ENCODE measurements at places on chromosomes 11 and 22.

DNA sequence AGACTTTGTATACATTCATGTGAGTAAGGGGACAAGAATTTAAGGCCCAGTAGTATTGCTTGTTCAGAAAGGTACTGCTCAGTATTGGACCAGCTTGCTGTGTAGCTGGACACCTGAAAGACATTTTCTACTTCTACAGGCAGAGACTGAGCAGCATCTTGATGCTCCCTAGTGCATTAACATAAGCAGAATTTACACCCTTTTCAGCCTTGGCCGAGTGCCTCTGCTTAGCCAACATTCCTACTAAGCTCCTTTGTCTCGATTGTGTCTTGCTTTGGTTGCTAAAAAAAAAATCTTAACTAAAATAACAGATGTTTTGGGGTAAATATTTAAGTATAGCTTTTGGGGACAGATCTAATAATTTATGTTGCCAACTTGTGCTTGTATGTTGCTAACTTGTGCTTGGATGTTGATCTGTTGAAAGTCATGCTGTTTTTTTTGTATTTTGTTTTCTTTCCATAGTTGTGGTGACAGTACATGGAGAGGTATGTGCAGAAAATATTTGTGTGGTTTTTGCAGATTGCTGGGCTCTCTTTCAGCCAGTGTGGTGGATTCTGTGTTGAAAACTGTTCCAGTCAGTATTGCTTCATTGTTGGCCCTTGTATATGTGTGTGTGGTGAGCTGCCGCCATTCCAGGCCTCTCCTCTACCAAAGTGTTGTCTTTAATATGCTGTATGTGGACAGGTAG, 3.7 kb downstream of the PTS start:
- no peak for DNase-seq

DNA sequence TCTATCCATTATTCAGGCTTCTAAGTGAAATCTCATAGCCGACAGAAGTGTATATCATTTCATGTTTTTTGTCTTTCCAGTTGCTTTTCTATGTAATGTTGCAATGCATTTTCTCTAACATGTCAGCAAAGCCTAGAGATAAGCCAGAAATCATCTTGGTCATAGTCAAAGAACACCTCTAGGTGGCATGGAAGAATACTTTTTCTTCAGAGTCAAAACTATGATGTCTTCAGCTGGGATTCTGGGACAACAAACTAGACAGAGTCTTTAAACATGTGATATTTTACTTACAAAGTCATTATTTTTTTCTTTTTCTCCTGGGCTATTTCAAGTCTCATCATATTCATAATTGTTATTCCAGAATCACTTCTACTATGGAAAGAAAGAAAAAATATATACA, 4.4 kb downstream of the GAS2 start:
- DNase-seq = no peak

GRCh38 chr11:132788816-132789325, 743.4 kb downstream of the OPCML start:
- no peak for DNase-seq

DNA sequence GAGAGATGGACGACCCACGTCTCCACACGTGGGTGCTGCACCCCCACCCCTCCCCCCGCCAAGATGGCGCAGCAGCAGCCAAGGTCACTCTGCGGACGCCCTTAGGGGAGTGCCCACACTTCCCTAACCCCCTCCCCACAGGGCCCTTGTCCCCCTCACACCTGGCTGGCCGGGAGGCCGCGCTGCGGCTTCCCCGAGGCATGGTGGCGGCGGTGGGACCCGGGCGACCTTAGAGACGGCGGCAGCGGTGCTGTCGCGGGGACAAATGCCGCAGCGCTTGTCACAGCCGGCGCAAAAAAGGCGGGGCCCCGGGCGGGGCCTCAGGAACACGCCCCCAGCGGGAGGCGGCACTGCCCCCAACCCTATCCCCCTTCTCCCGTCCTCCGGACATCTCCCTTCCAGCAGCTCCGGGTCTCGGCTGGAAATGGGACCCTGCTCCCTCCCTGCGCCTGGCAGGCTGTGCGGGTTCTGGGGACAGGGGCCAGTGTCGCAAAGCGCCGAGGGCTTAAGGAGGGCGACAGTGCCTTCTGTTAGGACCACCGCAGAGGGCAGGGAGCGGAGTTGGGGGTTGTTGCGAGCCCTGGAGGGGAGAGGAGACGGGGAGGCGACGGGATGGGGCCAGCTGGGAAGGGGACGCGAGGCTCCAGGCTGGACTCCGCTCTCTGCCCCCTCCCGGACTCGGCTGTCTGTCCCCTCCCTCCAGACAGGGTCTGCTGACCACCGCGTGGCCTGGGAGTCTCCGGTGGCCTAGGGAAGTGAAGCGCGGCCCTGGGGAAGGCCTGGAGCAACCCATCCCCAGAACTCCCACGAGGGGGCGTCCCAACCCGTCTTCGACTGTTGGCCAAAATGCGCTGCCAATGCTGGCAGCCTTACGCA, at the start of gene CHCHD10:
Gene CHCHD10 (minus strand): TSS at position 300 of the 876 bp plus-strand sequence. CDS start 98 bp downstream, at position 202.
- DNase-seq = peak; percentile 83

DNA sequence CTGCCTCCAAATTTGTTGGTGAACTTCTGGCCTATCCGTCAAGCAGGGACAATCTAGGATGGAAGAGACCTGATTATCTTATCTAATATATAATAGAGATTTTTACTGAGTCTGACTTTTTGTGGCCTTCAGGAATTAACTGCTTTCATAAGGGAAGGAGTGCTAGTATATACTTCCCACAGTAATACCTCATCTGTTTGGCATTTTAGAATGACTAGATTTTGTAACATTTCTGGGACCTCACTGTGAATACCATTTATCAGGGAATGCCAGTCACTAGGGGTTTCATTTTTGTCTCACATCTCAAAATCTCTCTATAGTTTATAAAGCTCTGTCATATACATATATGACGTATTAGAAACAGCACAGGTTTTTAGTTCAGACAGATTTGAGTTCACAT, 114.3 kb downstream of the INSC start:
- no peak for DNase-seq

DNA sequence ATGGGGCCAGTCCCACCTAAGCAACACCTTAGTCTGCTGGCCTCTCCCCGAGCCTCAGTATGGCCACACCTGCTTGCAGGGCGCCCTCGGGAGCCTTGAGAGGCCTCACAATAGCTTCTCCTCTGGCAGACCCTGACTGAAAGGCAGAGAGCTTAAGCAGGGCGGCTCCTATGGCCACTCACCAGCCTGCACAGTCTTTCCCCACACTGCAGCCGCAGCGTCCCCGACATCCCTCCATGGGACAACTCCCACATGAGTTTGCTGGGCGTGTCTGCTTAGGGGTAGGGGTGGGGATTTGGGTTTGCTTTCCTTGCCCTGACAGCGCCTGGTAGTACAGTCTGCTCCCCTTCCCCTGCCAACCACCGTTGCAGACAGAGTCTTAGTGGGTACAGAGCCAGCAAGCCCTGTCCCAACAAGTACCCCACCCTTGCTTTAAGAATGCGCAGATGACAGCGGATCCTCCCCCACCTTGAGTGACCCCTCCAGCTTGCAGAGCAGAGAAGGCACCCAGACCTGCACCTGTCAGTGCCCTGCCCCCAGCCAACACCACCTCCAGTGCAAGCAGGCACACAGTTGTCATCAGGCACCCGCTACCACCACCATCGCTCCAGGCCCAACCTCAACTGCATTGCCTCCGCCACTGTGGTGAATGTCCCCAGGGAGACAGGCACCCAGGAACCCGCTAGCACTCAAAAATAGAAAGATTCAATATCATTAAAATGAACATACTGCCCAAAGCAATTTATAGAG, 413.8 kb upstream of the ARHGAP42 start:
- DNase-seq = no peak

DNA sequence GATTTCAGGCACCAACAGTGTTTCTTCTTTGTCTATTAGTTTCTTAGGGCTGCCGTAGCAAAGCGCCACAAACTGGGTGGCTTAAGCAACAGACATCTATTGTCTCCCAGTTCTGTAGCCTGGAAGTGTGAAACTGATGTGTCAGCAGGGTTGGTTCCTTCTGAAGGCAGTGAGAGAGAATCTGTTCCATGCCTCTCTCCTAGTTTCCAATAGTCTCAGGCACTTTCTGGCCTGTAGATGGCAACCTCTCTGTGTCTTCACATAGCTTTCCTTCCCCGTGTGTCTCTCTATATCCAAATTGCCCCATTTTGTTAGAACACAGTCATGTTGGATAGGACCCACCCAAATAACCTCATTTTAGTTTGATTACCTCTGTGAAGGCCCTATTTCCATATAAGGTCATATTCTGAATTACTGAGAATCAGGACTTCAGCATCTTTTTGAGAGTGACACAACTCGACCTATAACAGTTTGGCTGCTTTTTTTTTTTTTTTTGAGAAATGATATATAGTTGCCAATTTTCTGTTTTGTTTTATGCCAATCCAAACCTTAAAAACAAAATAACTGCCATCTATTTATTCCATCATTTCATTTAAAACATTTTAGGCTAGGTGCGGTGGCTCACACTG, 108.2 kb downstream of the SLC36A4 start:
- DNase-seq = no peak
